Endodermal cell (in vitro differentiated cells): ENCODE measurements at places on chromosomes 1 and 21. TPM values are rescaled to one million over a fixed set of nuclear protein-coding genes. Genes with fewer than 3 reads are reported as not detected.

FAM167B gene
- 1.1 and 1.3 TPM in 2 replicates for total RNA-seq

GFI1 gene
- 0.12 to 0.20 TPM in 2 of 3 replicates, not detected in the other for total RNA-seq

- H3K27ac ChIP-seq, result no peak overlapping the region
- peak overlapping the region; percentile 83 for H3K4me3 ChIP-seq
- no peak for DNase-seq
- peaks cover 11% of the 10 kb centered on the region for H3K4me1 ChIP-seq
Observed at GRCh38 chr1:28887419-28887834, 26.9 kb upstream of the EPB41 start.

DNA sequence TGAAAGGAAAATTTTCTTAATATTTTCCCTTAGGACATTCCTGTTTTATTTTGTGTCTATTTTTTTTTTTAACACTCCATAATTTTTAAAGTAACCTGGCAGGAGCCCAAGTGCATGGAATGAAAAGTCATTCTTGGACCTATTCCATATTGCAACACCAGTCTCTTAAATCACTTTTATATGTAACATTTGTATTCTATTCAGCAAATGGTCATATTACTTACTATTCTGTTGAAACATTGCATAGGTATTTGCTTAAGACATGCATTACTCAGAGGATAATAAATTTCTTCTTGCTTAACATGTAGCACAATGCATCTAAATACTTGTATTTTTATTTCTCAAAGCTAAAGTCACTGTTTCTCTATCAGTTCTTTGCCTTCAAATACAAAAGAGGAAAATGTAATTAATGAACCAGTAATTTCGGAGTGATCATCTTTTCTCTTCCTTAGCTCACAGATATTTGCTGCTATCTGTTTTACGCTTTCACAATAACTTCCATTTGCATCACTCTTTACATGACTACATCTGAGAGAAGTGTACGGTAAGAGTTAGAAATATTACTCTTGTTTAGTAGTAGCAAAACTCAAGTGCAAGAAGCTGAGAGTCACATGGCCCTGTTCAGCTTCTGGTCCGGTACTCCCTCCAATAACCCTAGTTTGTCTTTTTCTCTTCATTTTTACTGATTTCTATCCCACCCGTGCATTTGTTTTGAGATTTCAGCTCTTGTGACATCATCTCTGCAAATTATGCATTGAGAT is 394.8 kb downstream of the USP25 start:
- no peak overlapping the region for H3K4me3 ChIP-seq
- no peak for DNase-seq
- no peaks in the 10 kb centered on the region for H3K36me3 ChIP-seq

GRCh38 chr21:28663111-28663693 is 329.5 kb downstream of the LTN1 start:
- no peaks in the 10 kb centered on the region for H3K4me1 ChIP-seq
- no peak overlapping the region for H3K27ac ChIP-seq
- H3K27me3 ChIP-seq, result no peaks in the 10 kb centered on the region
- no peaks in the 10 kb centered on the region for H3K36me3 ChIP-seq
- DNase-seq, result no peak

- H3K27me3 ChIP-seq, result no peaks in the 10 kb centered on the region
- H3K36me3 ChIP-seq, result peaks cover 9% of the 10 kb centered on the region
- peak overlapping the region; percentile 80 for H3K27ac ChIP-seq
Observed at GRCh38 chr1:44354268-44354839, 703 bp downstream of the ERI3 start.

DNA sequence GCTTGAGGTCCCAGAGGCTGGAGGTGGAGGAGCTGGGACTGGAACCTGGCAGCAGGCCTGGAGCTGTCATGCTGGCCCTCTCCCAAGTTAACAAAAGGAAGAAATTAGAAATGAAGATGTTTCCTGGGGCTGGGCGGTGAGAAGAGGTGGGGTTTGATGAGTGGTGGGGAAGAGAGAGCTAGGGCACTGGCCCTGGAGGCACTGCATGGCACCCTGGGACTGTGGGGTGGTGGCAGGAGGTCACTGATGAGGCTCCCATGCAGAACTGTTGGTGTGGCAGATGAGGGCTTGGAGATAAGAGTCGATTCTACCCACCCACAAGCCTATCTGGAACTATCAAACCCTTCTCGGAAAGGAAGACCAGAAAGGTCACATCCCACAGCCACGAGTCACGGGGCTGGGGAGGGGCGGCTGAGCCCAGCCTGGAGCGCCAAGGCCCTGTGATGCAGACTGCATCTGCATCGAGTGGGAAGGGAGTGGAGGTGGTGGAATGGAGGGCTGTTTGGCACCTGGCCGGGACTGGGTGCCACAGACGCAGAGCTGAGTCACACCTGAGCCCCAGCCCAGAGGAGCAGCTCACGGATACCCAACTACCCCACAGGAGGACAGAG is 29.4 kb downstream of the MRPL37 start:
- DNase-seq, result no peak
- no peak overlapping the region for H3K4me3 ChIP-seq
- H3K4me1 ChIP-seq, result no peaks in the 10 kb centered on the region
- peaks cover 72% of the 10 kb centered on the region for H3K36me3 ChIP-seq
- no peaks in the 10 kb centered on the region for H3K27me3 ChIP-seq

- no peak overlapping the region for H3K4me3 ChIP-seq
- peak; percentile 39 for DNase-seq
- H3K27ac ChIP-seq, result no peak overlapping the region
- H3K4me1 ChIP-seq, result no peaks in the 10 kb centered on the region
- no peaks in the 10 kb centered on the region for H3K27me3 ChIP-seq
- no peaks in the 10 kb centered on the region for H3K36me3 ChIP-seq
Observed at GRCh38 chr1:203526572-203526971, 32.6 kb downstream of the OPTC start.
